ENCODE measurements at places on chromosomes 12 and 14. TPM values are rescaled to one million over a fixed set of nuclear protein-coding genes. Genes with fewer than 3 reads are reported as not detected.

PMEL gene
- polyA plus RNA-seq, result 2.3 TPM

DEPDC4 gene
- polyA plus RNA-seq, result 6.2 TPM

RERGL gene
- not detected for polyA plus RNA-seq

GPD1 gene
- polyA plus RNA-seq, result 0.48 TPM

HOXC12 gene
- polyA plus RNA-seq, result not detected

TMEM179 gene
- polyA plus RNA-seq, result not detected

OR2AP1 gene
- polyA plus RNA-seq, result not detected

AICDA gene
- 24.0 TPM for polyA plus RNA-seq

C12orf54 gene
- 4.2 TPM for polyA plus RNA-seq

VRTN gene
- polyA plus RNA-seq, result not detected

CYP27B1 gene
- 0.95 TPM for polyA plus RNA-seq

TAS2R8 gene
- not detected for polyA plus RNA-seq

SALL2 gene
- polyA plus RNA-seq, result 2.7 TPM

FOXN4 gene
- not detected for polyA plus RNA-seq

GUCY2C gene
- 0.44 TPM for polyA plus RNA-seq

DHRS2 gene
- 1.8 TPM for polyA plus RNA-seq

CCDC196 gene
- polyA plus RNA-seq, result 0.20 TPM

RPL36AL gene
- 541 TPM for polyA plus RNA-seq

CELA1 gene
- not detected for polyA plus RNA-seq

RND1 gene
- polyA plus RNA-seq, result 2.1 TPM

OAS3 gene
- 10.8 TPM for polyA plus RNA-seq

FLVCR2 gene
- polyA plus RNA-seq, result 1.0 TPM

DTX1 gene
- polyA plus RNA-seq, result 0.11 TPM

ESYT1 gene
- polyA plus RNA-seq, result 96.6 TPM

G2E3 gene
- polyA plus RNA-seq, result 22.1 TPM

SYCP3 gene
- 0.39 TPM for polyA plus RNA-seq

KRT3 gene
- not detected for polyA plus RNA-seq

CLEC9A gene
- polyA plus RNA-seq, result not detected

TCL1B gene
- not detected for polyA plus RNA-seq

P2RX2 gene
- not detected for polyA plus RNA-seq

GLIPR1L2 gene
- polyA plus RNA-seq, result not detected

CISTR gene
- polyA plus RNA-seq, result not detected

MSI1 gene
- polyA plus RNA-seq, result not detected

PTPRR gene
- polyA plus RNA-seq, result 0.15 TPM

PTPRB gene
- 0.29 TPM for polyA plus RNA-seq

ERH gene
- 255 TPM for polyA plus RNA-seq

ARL1 gene
- polyA plus RNA-seq, result 68.5 TPM

SLC4A8 gene
- 3.4 TPM for polyA plus RNA-seq

TC2N gene
- not detected for polyA plus RNA-seq

STAC3 gene
- polyA plus RNA-seq, result 1.7 TPM

OR6C74 gene
- polyA plus RNA-seq, result not detected

CAPZA3 gene
- not detected for polyA plus RNA-seq

IL23A gene
- polyA plus RNA-seq, result 1.8 TPM

MYF6 gene
- not detected for polyA plus RNA-seq

TMPRSS12 gene
- not detected for polyA plus RNA-seq

RNF31 gene
- polyA plus RNA-seq, result 72.7 TPM

OVCH1 gene
- polyA plus RNA-seq, result not detected

MUCL1 gene
- not detected for polyA plus RNA-seq

TTC8 gene
- 2.8 TPM for polyA plus RNA-seq

PLEK2 gene
- polyA plus RNA-seq, result not detected

SRSF5 gene
- 284 TPM for polyA plus RNA-seq

HSPB8 gene
- 0.06 TPM for polyA plus RNA-seq

TMEM229B gene
- polyA plus RNA-seq, result 1.3 TPM

FRS2 gene
- polyA plus RNA-seq, result 6.1 TPM

Data from GM12878 (cell line).